Fibroblast of mammary gland (primary cell): ENCODE measurements at places on chromosomes 16 and 17.

DNA sequence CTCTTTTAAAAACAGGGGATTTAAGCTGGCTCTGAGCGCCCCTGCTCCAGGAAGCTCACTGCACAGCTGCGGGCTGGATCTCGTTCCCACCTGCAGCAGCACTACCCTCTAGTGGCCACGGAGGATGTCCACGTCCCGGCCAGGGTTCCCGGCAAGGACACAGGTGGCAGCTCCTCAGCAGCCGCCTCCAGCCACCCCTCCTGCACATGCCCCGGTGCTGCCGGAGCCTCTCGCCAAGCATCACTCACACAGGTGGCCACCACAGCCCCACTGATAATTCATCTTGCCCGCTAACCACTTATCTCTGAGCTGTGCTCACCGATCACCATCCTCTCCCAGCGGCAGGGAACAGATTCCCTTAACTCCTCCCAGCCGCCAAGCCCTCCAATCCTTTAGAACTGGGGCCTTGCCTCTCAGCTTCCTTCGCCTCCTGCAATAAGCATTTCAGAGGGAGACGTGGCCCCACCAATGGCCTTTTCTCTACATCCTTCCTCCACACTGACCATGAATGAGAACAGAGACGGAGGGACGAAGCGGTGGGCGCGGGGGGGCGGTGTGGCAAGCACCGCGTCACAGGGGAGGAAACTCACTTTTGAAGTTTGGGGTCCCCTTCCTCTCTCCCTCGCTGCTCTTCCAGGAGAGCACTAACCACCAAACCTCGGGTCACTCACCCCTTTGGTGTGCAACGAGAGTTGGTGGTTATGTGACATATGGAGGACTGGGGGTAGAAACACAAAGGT, 222.1 kb downstream of the RBFOX3 start:
- peak; percentile 27 for DNase-seq

DNA sequence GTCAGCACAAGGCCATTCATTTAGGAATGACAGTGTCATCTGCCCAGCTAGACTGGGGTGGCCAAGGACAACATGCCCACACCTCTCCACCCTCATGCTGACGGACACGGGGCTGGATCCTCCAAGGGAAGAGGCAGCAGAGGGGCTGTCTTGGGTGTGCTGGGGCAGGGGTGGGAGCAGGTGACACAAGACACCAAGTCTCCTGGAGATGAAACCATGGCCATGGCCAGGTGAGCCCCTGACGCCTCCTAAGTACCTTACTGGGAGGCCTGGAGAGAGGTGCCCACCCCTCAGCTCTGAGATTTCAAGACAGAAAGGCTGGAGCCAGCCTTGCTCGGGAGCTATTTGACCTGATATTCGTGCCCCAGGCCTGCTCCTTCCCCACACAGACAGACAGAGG, 9.0 kb upstream of the RASD1 start:
- DNase-seq: no peak

- no peak for DNase-seq
These were observed 30.4 kb downstream of the CCDC182 start for GRCh38 chr17:57714665-57715180.

- DNase-seq: peak; percentile 25
These were observed 3.6 kb downstream of the CD19 start for GRCh38 chr16:28935346-28935745.

- DNase-seq: no peak
These were observed 782.9 kb upstream of the SOX9 start for GRCh38 chr17:71337938-71338337.

DNA sequence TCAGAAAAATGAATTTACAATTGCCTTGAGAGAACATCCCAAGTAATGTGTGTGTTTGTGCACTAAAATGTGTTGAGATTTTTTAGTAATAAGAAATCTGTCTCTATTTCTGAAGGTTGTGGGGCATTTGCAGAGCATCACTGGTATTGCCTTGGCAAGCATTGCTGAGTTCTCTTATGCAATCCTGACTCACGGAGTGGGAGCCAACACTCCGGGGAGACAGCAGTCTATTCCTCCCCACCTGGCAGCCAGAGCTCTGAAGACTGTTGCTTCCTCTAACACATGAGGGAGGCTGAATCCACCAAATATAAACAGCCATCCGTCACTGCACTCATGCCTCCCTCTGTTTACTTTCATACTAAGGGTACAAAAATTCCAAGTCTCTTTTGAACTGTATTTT, 10.6 kb downstream of the CNTD1 start:
- peak; percentile 93 for DNase-seq

DNA sequence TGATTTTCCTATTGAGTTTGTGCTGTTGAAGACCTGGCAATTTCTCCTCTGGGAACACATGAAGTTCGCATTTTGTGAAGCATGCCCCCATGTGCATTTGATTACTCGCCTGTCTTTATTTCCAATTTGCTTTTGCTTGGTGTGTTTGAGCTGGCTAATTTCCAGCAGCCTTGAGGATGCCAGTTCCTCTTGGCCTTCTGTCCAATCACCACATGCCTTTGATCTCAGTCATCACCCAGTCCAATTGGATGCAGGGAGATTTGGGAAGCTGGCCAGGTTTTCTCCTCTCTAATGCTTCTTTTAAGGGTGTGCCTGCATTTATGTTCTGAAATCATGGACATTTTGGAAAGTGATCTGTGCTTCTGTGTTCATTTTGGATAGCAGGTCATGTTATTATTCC, 3.8 kb upstream of the TMEM100 start:
- peak; percentile 100 for DNase-seq

GRCh38 chr16:54212893-54213292, 73.7 kb downstream of the IRX3 start:
- DNase-seq: no peak

GRCh38 chr16:62089715-62090114, 53.5 kb upstream of the CDH8 start:
- DNase-seq: no peak

GRCh38 chr17:74082886-74083285, 120.6 kb upstream of the RPL38 start:
- DNase-seq: no peak

DNA sequence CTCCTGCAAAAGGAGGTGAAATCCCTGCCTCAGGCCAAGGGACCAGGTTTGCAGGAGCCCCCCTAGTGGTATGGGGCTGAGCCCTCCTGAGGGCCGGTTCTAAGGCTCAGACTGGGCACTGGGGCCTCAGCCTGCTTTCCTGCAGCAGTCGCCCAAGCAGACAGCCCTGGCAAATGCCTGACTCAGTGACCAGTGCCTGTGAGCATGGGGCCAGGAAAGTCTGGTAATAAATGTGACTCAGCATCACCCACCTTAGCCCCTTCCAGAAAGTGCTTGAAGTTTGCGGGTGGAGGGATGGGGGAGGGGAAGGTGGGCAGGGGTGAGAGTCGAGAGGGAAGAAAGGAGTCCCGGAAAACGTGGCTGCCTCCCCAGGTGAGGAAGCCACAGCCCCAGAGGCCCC, 2.1 kb downstream of the MC1R start:
- DNase-seq: peak; percentile 62

GRCh38 chr17:80694085-80694991, 149.7 kb downstream of the RPTOR start:
- no peak for DNase-seq

- DNase-seq: no peak
These were observed 7.5 kb downstream of the N4BP1 start for GRCh38 chr16:48602356-48603014.

- DNase-seq: no peak
These were observed 23.2 kb downstream of the KRT23 start for GRCh38 chr17:40914075-40914855.

GRCh38 chr17:21817791-21818364, 125.6 kb downstream of the KCNJ18 start:
- no peak for DNase-seq

- peak; percentile 11 for DNase-seq
These were observed 38.2 kb downstream of the RTN4RL1 start for GRCh38 chr17:1986783-1987451.

DNA sequence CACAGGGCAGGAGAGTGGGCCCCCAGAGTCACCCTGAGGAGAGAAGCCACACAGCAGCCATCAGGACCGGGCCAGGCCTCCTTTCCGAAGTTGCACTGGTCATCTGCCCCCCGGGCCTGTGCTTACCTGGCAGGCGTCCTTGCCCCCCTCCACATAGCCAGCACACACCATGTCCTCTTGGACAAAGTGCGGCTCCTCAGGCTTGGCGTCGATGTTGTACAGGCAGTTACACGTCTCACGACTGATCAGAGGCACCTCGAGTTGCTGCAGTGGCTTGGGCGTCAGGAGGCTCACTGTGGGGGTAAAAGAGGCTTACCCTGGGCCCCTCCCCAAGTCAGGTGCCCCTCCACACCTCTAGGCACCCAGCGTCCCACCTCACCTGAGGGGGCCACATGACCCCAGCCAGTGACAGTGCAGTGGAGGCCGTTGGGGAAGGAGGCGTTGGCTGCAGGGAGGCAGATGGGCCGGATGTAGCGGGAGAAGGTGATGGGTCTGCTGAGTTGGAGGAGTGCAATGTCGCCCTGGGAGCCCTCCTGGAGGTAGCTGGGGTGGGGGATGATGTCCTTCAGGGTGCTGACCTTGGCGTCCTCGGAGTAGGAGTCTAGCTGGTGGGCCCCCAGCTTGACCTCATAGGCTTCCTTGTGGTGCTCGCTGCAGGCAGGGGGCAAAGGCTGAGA, 3.1 kb downstream of the PRSS8 start:
- DNase-seq: no peak

DNA sequence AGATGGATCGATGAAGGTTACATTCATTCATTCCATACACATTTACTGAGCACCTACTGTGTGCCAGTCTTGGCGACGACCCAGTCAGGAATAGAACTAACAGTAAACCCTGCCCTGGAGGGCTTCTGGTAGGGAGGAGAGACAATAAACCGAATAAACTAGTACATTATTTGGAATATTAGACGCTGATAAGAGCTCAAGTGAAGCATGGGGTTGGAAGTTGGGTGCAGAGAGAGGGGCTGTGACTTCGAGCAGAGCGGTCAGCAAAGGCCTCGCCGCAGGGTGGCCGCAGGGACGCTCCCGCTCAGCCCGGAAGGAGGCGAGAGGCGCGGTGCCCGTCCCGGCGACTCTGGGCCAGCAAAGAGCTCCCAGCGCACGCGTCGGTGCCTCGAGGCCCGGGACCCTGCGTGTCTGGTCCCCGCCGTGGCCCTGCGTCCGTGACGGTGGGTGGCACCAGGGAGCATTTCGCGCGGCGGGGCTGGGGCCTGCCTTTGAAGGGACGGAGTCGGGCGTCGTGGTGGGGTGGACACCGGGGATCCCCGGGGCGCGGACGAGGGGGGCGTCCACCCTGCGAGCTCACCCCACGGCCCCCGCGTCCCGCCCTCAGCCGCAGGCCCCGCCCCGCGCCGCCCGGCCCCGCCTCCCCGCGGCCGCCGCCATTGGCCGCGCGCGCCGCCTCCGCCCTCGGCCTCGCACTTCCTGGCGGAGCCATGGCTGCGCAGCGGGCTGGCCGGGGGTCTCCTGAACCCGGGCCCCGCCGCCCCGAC, at the start of gene KLHL36:
TSS of gene KLHL36 (plus strand) at position 684 of the 767 bp plus-strand sequence. CDS start 2,357 bp downstream, outside the sequence.
- no peak for DNase-seq

- peak; percentile 44 for DNase-seq
These were observed 24.6 kb downstream of the COG7 start for GRCh38 chr16:23428351-23428750.

- DNase-seq: no peak
These were observed 40.6 kb upstream of the MYOCD start for GRCh38 chr17:12625092-12625491.

GRCh38 chr17:41957031-41957868, 9.3 kb upstream of the CNP start:
- no peak for DNase-seq

DNA sequence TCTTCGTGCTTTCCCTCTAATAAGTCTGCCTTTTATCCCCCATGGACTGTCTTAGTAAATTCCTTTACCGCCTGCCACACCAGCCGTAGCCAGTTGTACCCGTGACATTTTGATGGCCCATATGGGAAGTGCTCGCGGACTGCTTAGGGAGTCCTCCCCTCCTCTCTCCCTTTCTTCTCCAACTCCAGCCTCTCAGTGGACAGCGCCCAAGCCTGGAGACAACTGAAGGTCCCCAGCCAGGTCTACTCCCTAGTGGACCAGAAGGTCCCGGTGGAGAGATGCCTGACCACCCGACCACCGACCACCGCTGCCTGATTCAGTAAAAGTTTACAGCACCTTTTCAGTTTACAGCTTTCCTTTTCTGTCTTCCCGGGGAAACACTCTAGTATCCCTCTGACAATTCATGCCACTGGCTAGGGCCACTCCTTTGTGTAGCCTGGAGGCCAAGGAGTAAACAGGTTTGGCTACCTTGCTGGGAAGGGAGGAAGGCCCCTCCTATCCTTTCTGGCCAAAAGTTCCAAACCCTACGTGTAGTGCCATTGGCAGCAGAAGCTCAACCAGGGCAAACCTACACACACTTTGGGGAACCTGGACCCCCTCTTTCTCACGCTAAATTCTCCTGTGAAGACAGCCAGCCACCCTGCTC, 18.0 kb downstream of the CTRB2 start:
- DNase-seq: no peak

DNA sequence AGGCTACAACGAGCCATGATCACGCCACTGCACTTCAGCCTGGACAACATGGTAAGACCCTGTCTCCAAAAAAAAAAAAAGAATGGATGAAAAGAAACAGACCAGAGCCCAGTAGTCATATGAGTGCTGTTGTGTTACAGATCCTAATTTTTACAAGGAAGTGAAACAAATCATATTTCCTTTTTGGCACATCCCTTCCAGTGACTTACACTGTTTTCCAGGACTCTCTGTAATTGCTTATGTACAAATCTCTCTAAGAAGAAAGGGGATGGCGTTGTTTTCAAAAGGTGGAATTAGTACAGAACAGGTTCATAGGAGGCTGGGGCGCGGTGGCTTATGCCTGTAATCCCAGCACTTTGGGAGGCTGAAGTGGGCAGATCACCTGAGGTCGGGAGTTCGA, 19.8 kb upstream of the ZNF594 start:
- DNase-seq: no peak

- no peak for DNase-seq
These were observed 814 bp upstream of the RUNDC3A start for GRCh38 chr17:44307387-44308186.

DNA sequence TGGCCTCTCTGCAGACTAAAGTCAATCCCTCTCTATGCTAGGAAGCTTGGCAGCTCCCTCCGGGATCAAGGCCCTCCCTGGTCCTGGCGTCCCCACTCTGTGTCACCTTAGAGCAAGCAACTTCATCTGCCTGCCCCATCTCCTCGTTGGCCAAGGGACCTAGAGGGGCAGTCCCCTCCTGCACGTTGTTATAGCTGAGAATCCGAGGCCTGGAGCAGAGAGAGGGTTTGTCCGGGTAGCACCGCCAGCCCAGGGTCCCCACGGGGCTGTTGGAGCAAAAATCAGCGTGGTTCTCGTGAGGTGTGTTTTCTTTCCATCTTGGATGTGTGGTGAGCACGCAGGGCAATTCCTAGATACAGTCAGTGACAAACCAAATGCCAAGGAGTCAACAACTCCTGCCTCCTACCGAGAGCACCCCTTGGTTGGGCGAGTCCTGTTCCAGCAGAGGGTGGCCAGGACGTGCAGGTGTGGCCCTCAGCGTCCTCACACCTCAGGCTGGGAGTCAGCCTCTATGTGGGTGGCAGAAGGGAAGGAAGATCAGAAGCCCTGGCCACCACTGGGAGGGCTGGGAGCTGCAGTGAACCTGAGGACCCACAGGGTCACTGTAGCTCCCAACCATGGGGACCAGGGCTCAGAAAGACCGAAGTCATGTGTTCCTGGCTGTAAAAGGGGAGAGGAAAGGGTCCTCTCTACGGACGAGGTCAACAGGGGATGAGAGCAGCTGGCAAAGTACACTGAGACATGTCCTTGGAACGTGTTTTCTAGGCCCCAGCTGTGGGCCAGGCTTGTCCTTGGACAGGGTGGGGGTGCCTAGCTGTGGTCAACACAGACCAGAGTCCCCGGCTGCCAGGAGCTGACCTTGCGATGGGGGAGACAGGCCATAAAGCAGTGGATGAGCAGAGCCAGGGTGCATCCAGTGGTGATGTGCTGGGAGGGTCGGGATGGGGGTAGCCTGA, 85.6 kb upstream of the CIBAR2 start:
- no peak for DNase-seq

GRCh38 chr16:74438492-74438979, 17.3 kb upstream of the CLEC18B start:
- no peak for DNase-seq
